ENCODE measurements at places on chromosomes 11 and 22. TPM values are rescaled to one million over a fixed set of nuclear protein-coding genes. Genes with fewer than 3 reads are reported as not detected.

TNNT3 gene
- not detected for total RNA-seq

MAP6 gene
- total RNA-seq: 1.4 TPM

BTBD18 gene
- total RNA-seq: not detected

SYCE3 gene
- total RNA-seq: 0.37 TPM

DDI1 gene
- under 0.01 TPM for total RNA-seq

CHCHD10 gene
- 6.0 TPM for total RNA-seq

PATE4 gene
- total RNA-seq: not detected

ADM2 gene
- total RNA-seq: 2.4 TPM

GLYATL2 gene
- 0.71 TPM for total RNA-seq

BTG4 gene
- not detected for total RNA-seq

DNAJB7 gene
- not detected for total RNA-seq

FDXACB1 gene
- 1.3 TPM for total RNA-seq

XKR3 gene
- total RNA-seq: not detected

CABP4 gene
- not detected for total RNA-seq

OR51B4 gene
- total RNA-seq: not detected

OR8D1 gene
- total RNA-seq: not detected

FOLR3 gene
- 0.14 TPM for total RNA-seq

NRIP3 gene
- total RNA-seq: 8.0 TPM

SYT9 gene
- not detected for total RNA-seq

ABCC8 gene
- not detected for total RNA-seq

INS gene
- not detected for total RNA-seq

SGSM1 gene
- 0.09 TPM for total RNA-seq

CNIH2 gene
- 0.28 TPM for total RNA-seq

SEC14L2 gene
- 9.3 TPM for total RNA-seq

OR4D5 gene
- not detected for total RNA-seq

GRM5 gene
- under 0.01 TPM for total RNA-seq

MS4A6E gene
- total RNA-seq: not detected

OR51B2 gene
- total RNA-seq: 0.18 TPM

C1QTNF5 gene
- 17.5 TPM for total RNA-seq

OR51S1 gene
- total RNA-seq: not detected

PKDREJ gene
- under 0.01 TPM for total RNA-seq

Data from smooth muscle cell of bladder (primary cell).